CD8-positive, alpha-beta memory T cell (primary cell): ENCODE measurements at places on chromosomes 2 and 18.
A peak's percentile ranks its signal among the peaks of the same experiment; 100 is the strongest.

GRCh38 chr18:59861009-59861408 lies 38.8 kb upstream of the PMAIP1 start:
- DNase-seq, result no peak

GRCh38 chr18:34097312-34097711 lies 127.4 kb downstream of the NOL4 start:
- no peak for DNase-seq

DNA sequence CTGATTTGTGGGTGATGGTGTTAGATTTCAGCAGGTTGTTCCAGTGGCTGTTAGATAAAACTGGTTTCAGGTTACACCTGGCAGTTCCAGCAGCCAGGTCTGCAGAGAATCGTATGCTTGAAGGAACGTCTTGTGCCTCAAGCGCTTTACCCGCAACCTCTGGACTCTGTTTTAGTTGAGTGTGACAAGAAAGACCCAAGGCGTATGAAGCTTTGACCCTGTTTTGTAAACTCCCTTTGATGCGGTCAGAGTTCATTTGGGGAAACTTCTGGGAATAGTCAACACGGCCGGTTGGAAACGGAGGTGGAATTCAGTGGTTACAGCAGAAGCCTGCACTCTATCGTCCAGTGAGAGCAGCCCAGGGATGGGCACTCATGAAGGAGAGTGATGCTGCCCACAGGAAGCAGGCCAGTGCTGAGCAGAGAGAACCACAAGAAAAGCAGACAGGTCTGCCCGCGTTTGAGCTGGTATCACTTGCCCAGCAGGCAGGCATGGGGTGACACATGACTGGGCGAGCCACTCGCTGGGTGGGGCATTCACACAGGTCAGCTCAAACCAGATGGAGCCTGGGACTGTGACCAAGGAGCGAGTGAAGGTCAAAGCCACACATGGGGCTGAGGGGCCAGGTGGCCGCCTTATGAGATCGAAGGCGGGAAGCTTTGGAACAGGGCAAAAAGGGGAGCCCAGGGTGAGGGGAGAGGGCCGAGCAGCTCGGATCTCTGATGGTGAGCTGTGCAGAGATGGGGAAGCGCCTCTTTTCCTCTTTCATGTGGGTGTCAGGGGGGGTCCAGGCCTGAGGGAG lies 99.6 kb upstream of the MBOAT2 start:
- DNase-seq, result no peak

GRCh38 chr2:113309655-113310387 lies 31.1 kb upstream of the PAX8 start:
- DNase-seq, result no peak

DNA sequence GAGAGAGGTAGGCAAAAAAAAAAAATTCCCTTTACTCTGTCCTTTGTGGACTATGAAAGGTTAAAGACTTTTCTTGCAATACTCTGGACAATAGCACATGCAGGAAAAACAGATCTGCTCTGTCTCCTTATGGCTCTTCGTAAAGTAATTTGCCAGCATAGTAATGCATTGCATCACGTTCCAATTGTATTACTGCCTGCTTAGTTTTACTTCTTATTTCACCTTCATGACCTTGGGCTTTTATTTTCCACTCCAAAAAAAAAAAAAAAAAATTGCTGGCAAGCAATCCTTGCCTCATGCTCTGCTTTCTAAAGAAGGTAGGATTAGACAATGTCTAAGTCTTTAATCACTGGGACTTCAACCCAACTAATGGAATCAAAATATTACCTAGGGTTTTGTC lies 1802.7 kb downstream of the SUCLG1 start:
- no peak for DNase-seq

DNA sequence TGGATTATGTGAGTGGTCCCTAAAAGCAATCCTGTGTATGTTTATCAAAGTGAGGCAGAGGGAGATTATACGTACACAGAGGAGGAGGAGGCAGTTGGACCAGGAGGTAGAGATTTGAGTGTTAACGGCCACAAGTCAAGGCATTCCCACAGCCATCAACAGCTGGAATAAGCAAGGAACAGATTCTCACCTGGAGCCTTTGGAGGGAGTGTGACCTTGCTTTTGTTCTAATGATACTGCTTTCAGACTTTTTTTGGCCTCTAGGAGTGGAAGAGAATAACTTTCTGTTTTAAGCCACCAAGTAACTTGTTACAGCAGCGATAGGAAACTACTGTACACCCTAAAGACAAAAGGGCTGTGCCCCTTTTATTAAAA lies 18.1 kb downstream of the LCLAT1 start:
- no peak for DNase-seq

DNA sequence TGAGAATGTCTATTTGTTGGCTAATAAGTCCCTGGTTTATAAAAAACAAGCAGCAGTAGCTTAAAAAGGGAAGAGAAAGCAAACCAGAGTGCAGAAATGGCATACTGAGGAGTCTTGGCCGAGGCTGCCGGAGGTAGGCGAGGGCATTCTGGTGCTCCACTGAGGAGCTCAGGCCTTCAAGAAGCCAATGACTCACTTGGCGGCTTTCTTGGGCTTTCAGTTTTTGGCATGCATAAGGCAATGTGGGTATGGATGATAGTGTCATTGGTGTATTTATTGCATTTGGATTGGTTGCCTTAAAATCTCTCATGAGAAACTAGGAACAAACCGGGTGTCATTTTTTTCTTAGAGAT lies 119.6 kb upstream of the ARL5A start:
- DNase-seq, result no peak

DNA sequence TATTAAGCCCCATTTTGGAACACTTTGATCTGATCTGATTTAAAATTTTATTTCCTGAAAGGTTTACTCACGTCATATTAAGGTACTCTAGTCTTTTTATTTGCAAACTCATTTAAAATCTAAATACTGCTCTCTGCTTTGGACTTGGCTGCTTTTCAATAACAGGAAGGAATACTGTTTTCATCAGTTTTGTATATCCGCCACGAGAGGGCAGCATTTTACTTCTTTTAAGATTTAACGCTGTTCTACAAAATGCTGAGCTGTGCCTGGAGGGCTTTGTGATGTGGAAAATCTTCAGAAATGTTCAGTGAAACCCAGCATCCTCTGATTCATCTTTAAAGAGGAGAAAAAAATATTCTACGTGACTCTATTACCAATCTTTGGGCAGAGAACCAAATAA lies 37.5 kb upstream of the SLC38A11 start:
- peak; percentile 22 for DNase-seq

DNA sequence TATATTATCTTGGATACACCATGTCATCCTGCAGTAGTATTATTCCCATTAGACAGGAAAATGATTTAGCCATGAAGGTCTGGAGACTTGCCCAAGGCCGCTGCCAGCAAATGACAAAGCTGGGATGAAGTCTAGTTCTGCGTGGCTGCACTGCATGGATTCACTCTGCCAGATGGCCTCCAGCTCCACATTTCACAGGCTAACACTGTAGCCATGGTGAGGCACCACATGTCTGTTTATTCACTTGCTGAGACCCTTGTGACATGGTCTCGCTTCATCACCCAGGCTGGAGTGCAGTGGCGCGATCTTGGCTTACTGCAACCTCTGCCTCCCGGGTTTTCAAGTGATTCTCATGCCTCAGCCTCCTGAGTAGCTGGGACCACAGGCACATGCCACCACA lies 31.5 kb upstream of the SCG2 start:
- no peak for DNase-seq

- DNase-seq, result no peak
Measured at GRCh38 chr2:8633186-8633734, 48.6 kb upstream of the ID2 start.

- DNase-seq, result no peak
Measured at GRCh38 chr2:230904856-230905447, 20.1 kb downstream of the GPR55 start.

DNA sequence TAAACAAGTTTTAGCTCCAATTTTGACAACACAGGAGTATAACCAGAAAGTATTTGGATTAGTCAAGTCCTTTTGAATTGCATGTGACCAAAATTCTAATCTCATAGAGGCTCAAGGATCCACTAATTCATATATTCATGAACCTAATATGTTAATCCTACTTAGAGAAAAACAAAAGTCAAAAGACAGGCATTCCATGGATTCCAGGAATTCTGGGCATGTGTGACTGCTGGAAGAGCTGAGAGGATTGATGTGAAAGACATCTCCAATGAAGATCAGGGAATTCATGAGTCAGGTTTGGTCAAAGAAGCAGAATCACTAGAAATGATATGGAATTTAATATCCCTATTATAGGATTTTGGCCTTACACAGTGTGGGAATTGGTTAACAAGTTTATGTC lies 1494.6 kb upstream of the DDX18 start:
- DNase-seq, result no peak

DNA sequence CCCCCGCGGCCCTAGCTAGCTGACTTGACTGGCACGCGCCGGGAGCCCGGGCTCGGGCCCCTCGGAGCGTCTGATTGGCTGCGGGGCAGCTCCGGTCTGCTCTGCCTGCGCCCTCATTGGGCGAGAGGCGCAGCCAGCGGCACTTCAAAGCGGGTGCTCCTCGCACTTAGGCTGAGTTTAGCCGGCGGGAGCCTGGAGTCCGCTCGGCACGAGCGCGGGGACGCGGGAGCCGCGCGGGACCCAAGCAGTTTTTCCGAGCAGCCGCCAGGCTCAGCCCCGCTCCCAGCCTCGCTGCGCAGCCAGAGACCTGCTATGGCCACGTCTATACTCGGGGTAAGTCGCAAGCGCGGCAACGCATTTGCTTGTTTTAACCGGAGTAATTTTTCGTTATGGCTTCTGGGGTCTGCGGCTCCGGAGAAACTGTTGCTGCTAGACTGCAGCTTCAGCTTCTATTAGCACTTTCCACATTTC lies at the start of gene SP9:
Gene SP9, plus strand, starts transcription at position 174 of the 471 bp plus-strand sequence. Its CDS starts 139 bp downstream, at position 313.
- DNase-seq, result no peak

GRCh38 chr18:33863912-33864311 lies 285.9 kb downstream of the ASXL3 start:
- no peak for DNase-seq
